ENCODE measurements at places on chromosomes 1 and 21. TPM values are rescaled to one million over a fixed set of nuclear protein-coding genes. Genes with fewer than 3 reads are reported as not detected.

- DNase-seq = no peak
Observed at GRCh38 chr1:23366598-23366997, 3.0 kb downstream of the ZNF436 start.

Gene TIE1
- not detected for total RNA-seq

GRCh38 chr1:219629296-219629880, 16.5 kb upstream of the ZC3H11B start:
- no peak for DNase-seq

Gene CDK18
- 6.1 TPM for total RNA-seq

DNA sequence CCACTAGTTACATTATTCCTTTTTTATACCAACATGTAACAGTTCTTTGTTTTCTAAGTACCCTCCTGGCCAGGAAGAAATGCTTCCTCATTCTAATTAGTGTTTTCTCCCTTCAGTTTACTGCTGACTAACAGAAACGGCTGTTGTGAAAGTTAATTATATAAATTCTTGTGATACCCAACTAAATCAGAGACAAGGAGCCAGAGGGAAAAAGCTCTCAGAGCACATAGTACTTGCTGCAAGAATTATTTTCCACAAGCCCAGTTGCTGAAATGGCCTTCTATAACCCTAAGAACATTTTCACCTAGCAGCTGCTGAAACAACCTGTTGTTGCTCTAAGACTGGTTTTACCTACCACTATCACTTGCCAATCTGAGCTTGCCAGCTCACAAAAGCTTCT, 82.4 kb downstream of the FAF1 start:
- DNase-seq = no peak

GRCh38 chr1:194230351-194231144, 1044.1 kb upstream of the B3GALT2 start:
- no peak for DNase-seq

- no peak for DNase-seq
Observed at GRCh38 chr1:18390953-18391352, 89.8 kb upstream of the KLHDC7A start.

Gene POU3F1
- total RNA-seq = 0.31 TPM

Gene VTCN1
- total RNA-seq = not detected

DNA sequence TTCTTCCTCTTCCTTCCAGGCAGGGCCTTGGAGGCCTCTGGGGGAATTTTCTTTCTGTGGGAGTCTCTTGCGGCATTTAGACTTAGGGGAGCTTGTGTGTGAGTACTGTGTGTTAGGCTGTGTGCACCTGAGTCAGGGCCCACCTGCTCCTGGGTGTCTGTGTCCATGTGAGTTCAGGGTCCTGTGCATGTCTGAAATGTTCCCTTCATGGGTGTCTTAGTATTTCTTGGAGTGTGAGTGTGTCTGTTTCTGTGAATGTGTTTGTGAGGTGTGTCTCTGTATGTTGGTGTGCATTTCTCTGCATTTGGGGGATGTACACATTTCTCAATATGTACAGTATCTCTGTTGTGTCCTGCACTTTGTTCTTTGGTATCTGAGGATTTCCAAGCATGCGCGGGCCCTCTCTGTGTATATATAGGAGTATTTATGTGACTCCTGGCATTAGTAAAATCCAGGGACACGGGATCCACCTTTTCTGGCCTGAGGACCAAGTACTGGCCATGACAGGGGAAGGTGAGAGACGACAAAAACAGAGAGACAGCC, 2.4 kb downstream of the TFAP2E start:
- no peak for DNase-seq

GRCh38 chr1:227709451-227709850, 25.7 kb downstream of the JMJD4 start:
- no peak for DNase-seq

- no peak for DNase-seq
Observed at GRCh38 chr1:18158714-18159113, 51.1 kb downstream of the IGSF21 start.

Gene KCNA2
- total RNA-seq = 0.23 TPM
